ENCODE measurements at places on chromosomes 2 and 18.
A peak's percentile ranks its signal among the peaks of the same experiment; 100 is the strongest.

GRCh38 chr2:8433390-8433789 lies 248.5 kb upstream of the ID2 start:
- no peak for DNase-seq

DNA sequence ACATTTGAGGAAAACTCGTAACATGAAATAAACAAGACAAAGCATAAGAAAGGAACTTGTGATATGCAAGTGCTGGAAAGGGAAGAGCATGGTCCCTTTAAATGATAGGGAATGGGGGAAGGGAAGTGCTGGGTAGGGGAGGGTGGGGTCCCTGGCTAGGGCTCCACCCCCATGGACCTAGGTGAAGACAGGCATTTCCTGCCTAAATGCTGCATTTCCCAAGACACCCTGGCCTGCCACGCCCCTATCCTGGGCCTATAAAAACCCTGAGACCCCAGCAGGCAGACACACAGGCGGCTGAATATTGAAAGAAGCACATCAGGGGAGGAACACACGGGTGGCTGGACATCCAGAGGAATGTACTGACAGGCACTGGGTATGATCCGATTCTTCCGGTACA lies 499.9 kb downstream of the ZEB2 start:
- no peak for DNase-seq

- DNase-seq: no peak
These were observed 141.4 kb upstream of the LTBP1 start for GRCh38 chr2:32805104-32806095.

GRCh38 chr18:35522130-35522959 lies 24.6 kb upstream of the INO80C start:
- DNase-seq: no peak

GRCh38 chr2:170928824-170929685 lies at the start of gene GORASP2:
Gene GORASP2 (plus strand): TSS chr2:170929253. CDS start chr2:170929341, 88 bp downstream.
- DNase-seq: peak; percentile 50

GRCh38 chr2:86685351-86685750 lies 34.7 kb upstream of the RMND5A start:
- no peak for DNase-seq

GRCh38 chr2:101762451-101763171 lies 65.1 kb downstream of the MAP4K4 start:
- DNase-seq: no peak

GRCh38 chr2:1205853-1206252 lies 207.4 kb upstream of the TPO start:
- no peak for DNase-seq

- DNase-seq: no peak
These were observed 45.0 kb downstream of the SLC4A1AP start for GRCh38 chr2:27708666-27709065.

DNA sequence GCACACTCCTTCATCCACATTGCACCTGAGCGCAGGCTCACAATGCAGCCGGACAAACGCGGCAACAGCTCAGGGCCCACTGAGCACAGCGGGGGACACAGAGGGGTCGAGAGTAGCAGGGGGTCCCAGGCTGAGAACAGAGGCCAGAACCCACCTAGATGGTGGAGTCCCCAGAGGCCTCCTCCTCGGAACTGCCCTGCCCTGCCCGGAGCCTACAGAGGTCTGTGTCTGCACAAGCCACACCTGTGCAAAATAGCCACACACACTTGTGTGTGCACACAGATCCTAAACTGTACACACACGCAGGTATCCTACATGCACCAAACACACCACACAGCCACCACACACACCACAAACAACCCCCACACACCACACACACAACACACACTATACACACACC lies 72.8 kb downstream of the TMEM18 start:
- DNase-seq: no peak

- DNase-seq: no peak
These were observed 2.8 kb upstream of the PSMD1 start for GRCh38 chr2:231053846-231054245.

DNA sequence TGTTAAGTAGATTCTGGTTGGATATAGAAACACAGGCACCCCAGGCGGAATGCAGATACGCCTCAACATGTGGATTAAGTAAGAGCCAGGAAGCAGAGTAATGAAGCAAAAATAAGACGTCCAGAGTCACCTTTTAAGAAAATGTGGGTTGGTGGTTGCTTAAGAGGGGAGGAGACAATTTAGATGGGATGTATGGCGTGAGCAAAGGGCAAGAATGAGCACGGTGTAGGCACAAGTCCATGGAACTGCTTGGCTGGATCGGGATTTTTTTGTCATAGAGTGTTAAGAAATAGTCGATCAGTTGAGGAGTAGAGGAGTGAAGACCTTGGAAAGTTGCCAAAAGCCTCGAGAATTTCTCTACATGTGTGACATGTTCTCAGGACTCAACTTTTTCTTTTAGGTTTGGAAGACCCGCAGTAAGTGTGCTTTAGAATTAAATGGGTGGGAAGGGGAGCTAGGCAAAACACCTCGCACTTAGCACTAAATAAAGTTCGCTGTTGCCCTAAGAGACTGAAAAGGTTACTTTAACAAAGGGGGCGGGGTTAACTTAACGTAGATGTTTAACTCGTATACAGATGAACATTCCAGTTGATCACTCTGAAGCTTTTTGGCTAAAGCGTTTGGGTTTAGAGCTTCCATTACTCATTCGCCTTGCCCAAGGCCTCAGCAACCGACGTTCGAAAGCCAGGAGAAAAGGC lies 716 bp upstream of the SLC39A10 start:
- no peak for DNase-seq

All from cortex of kidney (tissue), 1 donor.